ENCODE measurements at places on chromosomes 3 and 15. TPM values are rescaled to one million over a fixed set of nuclear protein-coding genes. Genes with fewer than 3 reads are reported as not detected.

BNC1 gene
- polyA plus RNA-seq: 0.11 TPM

TNFSF10 gene
- 55.0 TPM for polyA plus RNA-seq

GRM7 gene
- 1.7 TPM for polyA plus RNA-seq

CACNA2D3 gene
- polyA plus RNA-seq: 1.8 TPM

EFHB gene
- polyA plus RNA-seq: 5.2 TPM

Measured in right renal cortex interstitium (tissue), 3 donors.